ENCODE measurements at places on chromosomes 1 and 21.

GRCh38 chr1:200351826-200352549 is 57.8 kb downstream of the ZNF281 start:
- DNase-seq: no peak

DNA sequence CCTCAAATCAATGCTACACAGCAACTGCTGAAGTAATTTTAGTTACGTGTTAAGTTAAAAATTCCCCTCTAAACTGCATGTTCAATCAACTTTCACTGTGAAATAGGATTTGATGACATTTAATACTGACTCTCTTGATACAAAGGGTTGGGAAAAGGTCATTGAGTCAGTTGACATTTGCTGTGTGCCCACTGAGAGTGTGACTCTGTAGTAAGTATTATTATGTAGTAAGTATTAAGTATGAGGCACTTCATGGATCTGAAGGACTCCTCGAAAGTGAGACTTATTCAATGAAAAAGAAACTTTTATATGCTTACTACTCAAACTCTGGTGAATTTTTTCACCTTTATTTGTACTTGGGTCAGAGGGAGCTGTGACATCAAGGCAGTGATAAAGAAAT is 83.1 kb upstream of the S1PR1 start:
- no peak for DNase-seq

DNA sequence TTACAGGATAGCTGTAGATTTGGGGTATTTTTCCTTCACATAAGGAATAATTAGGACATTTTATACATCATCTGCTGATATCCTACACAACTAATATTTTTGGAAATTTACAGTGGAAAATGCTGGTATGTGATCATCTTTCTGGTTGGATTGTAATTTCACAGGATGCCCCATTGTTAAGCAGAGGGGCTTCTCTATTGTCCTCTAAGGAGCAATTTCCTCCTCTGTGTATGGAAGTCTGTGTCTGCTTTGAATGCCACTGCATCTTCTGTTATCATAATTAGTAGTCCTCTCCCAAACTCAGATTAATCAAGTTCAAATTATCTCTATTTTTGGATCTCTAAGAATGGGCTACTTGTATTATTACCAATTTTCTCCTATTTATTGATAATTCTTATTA is 988.1 kb upstream of the B3GALT2 start:
- DNase-seq: no peak

DNA sequence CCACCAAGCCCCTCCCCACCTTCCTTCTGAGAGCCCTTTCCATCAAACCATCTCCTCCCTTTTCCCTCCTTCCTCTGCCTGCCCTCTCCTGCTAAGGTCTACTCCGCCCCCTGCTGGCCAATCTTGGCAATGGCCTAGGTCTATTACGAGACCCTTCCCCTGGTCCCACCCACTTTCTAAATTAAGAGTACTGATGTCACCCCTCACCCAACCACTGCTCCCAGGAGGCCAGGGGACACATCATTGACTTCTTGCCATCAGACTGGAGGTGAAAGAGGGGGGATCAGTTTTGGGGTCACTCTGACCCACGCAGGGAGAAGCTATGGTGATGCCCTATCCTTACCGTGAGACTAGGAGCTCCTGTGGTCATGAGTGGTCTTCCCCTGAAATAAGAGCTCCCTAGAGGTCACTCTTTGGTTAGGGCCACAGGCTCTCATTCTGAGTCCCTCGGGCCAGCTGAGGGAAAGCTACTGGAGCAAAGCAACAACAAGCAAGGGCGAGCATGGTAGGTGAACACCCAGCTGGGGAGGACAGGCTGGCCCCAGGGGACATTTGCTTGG is 34.6 kb upstream of the S100A7 start:
- peak; percentile 85 for DNase-seq

DNA sequence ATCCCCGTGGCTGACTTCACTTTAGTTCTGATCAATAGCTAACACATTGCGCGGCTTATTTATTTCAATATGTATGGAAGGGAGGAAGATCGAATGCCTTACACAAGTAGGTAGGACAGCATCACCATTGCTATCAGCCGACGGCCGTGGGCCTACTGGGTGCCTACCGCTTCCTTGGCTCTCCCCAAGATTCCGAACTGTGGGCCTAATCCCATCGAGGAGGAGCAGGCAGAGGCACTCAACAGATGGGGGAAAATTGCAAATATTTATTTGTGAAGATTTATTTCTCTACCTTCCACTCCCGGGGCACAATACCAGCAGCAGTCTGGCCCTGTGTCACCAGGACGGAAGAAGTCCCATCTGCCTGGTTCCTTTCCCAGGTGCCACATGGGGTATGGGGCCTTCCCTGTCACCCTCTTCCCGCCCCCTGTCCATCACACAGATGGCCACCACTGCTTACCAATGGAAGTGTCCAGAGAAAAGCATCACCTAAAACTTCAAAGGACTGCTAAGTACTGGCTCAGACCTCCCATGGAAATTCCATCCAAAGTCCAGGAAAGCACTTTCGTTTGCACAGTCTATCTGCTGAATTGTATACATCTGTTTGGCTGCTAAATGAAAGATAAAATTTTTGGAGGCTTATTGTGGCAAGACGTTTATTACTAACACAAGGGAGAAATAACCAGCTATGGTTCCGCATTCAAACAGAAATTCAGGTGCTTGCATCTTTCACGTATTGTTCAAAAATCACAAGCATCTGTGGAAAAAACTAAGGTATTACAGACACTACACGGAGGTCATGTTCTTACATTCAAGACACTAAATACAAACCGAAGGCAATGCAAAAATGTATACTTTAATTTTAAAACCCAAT is 11.8 kb downstream of the AGT start:
- DNase-seq: no peak

DNA sequence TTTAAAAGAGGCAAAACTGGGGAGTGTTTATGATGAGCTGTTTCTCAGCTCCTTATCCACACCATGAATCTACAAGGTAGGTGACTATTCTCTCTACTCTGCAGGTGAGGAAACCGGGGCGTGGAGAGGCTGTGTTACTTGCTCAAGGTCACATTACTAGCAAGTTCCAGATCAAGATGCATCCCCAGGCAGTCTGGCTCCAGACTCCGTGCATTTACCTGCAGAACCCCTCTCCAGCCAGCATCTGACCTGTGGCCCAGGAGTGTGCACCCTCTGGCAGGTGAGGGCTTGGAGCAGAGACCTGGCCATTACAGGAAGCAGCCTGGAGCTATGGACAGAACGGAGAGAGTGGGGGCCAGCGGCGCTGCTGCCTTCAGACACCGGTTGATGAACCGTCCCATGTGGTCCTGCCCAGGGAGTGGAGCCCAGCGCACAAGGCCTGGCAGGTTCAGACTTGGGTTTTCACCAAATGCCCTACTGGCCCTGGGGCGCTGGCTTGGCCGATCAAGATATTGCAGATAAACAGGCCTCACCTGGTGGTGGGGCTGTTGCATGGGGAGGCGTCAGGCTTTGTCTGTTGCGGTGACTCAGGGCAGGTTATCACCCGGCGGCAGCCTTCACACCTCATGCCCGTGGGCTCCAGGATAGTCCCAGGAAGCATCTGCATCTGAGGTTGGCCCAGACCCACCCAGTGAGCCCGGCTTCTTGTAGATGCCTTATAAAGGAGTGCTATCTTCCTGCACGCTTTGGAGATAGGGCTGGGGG is 29.2 kb upstream of the WNT4 start:
- DNase-seq: no peak

GRCh38 chr1:78790174-78790573 is 140.5 kb downstream of the IFI44 start:
- no peak for DNase-seq

DNA sequence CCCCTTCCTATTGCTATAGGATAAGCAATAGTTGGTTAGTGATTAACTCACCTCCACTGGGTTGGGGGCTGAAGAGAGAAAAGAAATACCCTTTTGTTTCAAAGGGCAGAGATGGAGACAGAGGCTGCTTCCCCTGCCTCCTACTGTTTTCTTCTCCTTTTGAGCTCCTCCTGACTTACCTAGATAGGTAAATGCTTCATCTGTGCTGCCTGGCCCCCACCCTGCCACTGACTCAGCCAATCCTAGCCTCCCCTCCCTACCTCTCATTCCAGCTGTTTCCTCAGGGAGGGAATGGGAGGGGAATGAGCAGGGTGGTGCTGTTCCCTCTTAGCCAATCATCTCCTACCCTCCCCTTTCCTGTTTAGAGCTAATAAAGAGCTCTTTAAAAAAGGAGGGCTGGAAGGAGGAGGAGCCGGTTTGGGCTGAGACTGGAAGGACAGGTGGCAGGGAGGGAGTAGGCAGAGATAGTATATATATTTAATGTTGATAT is at the start of gene C1orf116:
C1orf116 (minus strand) TSS at position 229 of the 490 bp plus-strand sequence. CDS start 5,158 bp downstream, outside the sequence.
- no peak for DNase-seq

- no peak for DNase-seq
Measured at GRCh38 chr21:44487831-44488230, 32.5 kb downstream of the LRRC3 start.

- DNase-seq: no peak
Measured at GRCh38 chr21:15841856-15842564, 112.2 kb downstream of the USP25 start.

GRCh38 chr1:39539252-39539790 is 37.3 kb downstream of the PABPC4 start:
- peak; percentile 74 for DNase-seq

GRCh38 chr1:43238085-43238484 is 31.7 kb upstream of the TMEM125 start:
- peak; percentile 46 for DNase-seq

DNA sequence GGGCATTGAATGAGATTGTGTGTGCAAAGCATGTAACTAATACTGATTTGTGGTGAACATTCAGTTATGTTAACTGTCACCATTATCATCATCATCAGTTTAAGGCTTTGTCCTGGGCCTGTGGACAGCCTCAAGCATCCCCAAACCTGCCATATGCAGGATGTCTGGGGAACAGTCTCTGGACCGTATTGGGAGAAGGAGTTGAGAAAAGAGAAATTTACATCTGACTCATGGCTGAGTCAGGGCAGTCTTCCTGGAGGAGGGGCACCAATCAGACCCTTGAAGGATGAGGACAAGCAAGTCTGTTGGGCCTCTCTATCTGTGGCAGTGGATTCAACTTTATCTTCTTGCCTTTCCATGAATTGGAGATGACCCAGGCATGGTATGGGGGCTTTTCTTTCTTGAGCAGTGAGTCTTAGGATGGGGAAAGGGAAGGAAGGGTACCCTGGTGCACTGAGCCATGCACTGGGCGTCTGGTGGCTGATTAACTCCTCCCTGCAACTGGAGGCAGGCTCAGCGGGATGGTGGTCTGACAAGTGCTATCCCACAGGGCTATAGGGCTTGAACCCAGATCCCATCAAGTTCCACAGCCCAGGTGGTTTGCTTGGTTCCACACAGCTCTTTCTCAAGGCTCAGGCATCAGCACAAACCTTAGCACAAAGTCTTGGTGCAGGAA is 2.9 kb downstream of the PADI3 start:
- no peak for DNase-seq

DNA sequence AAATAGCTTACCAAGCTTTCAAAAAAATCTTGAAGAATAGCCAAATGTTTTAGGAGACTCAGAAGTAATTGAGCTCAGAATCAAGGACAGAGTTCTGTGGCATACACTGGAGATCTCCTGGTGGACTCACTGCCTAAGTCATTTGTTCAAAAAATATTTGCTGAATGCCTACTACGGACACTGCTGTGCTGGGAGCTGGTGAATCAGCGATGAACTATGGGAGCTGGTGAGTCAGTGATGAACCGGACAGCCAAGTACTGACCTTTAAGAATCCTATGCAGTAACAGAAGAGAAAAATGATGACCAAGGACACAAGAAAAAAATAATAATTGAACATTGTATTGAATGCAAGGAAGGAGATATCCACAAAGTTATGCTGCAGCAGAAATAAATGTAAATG is 717.9 kb upstream of the CXADR start:
- DNase-seq: no peak

DNA sequence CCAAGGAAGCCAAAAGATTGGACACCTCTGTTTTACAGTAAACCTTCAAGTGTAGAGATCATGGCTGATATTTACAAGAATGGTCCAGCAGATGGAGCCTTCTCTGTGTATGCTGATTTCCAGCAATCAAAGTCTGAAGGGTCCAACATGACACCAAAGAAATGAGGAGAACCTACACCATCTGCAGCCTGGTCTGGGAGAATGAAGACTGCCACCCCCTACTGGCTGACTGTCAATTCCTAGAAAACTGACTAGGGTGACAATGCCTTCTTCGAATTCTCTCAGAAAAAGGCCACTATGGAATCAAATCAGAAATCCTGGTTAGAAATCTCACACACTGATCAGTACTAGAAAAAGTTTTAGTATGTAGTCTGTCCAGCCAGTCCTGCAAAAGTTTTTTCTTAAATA is 83.3 kb downstream of the CDC42BPA start:
- DNase-seq: peak; percentile 27

- DNase-seq: no peak
Measured at GRCh38 chr1:53495633-53496345, 36.6 kb downstream of the DMRTB1 start.

GRCh38 chr1:65872301-65872700 is 79.6 kb downstream of the PDE4B start:
- DNase-seq: no peak

DNA sequence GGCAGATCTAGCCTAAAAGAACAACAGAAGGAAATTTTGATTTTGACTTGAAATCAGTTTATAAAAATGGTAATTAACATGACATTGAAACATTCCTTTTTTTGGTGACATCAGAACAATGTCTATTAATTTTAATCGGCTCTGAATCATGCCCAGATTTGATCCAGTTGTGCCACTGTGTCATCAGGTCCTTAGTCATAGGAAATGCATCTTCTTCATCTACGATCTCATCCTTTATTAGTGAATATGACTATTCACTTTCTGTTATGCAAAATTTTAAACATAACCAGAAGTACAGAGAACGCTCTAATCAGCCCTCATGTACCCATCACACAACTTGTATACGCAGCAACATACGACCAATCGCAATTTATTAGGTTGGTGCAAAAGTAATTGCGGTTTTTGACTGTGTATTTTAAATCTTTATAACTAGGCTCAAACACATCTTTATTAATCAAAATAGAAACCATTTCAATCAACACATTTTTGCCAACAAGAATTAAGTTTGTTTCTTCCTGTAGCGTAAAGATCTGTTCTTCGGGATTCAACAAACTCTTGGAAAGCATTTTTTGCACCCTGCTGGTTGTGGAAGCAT is 40.3 kb upstream of the TLR5 start:
- DNase-seq: no peak

- no peak for DNase-seq
Measured at GRCh38 chr1:115450501-115451040, 112.5 kb upstream of the NGF start.

GRCh38 chr1:32234792-32235191 is 12.2 kb upstream of the FAM167B start:
- no peak for DNase-seq

DNA sequence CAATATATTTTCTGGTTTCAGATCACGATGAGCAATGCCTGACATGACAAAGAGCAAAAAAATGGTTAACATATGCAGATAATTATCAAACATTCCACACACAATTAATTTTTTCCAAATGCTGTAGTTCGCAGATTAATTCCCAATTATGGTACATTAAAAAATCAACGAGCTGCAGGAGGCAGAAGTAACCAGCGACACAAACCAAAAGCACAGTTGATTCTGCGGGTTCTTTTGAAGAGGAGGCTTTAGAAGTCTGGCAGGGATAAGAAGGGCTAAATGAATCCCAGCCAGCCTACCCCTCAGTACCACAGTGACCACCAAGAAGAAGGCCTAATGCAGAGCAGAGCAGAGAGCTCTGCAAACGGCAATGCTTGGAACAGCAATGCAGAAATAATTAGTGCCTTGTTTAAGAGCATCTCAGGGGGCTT is 17.0 kb upstream of the KNCN start:
- no peak for DNase-seq

All from femur (tissue), 1 donor.